ENCODE measurements at places on chromosomes 3 and 15.
A peak's percentile ranks its signal among the peaks of the same experiment; 100 is the strongest.

DNA sequence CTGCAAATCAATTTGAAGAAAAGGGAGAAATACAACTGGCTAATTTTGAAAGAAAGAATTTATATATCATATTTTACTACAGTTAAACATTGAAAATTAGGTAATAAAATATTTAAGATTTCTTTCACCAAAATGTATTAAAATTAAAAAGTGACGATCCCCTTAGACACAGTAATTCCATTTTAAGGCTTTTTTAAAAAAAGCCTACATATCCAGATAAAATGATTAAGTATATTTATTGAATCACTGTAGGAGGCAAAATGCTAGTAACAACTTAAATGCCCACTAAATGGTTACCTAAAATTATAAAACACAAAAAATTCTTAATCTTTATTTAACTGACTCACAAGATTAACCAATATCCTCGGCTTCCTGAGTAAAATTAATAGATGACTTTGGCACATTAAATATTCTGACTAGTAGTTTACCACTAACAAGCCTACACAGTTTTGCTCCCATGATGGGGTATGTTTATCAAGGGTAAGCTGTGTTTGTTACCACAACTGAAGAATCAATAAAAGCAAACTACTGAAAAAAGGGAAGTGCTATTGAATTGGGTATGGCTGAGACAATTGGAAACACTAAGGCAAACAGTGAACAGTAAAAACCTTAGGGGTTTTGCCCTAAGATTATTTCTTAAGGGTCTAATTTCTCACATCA is 28.4 kb downstream of the ANKRD28 start:
- no peak for DNase-seq

- no peak for DNase-seq
Measured at GRCh38 chr3:20047341-20047779, 7.1 kb downstream of the KAT2B start.

GRCh38 chr3:132285620-132285945 is 31.6 kb upstream of the ACP3 start:
- DNase-seq, result no peak

GRCh38 chr3:113771993-113772392 is 25.2 kb downstream of the ATP6V1A start:
- no peak for DNase-seq

DNA sequence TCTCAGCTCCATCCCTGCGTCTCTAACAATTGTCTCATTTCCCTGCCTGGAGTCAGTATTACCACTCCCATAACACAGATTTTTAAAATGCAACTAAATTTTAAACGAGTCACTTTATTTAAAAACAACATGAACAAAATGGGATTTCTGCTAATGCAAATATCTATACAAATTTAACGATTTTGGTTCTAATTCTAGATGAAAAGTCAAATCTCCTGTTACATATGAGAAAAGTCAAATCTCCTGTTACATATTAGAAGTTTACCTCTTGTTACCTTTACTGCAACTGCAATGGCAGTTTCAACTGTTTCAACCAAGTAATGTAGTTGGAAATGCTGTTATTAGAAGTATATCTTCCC is 578 bp upstream of the RPL39L start:
- DNase-seq, result no peak

DNA sequence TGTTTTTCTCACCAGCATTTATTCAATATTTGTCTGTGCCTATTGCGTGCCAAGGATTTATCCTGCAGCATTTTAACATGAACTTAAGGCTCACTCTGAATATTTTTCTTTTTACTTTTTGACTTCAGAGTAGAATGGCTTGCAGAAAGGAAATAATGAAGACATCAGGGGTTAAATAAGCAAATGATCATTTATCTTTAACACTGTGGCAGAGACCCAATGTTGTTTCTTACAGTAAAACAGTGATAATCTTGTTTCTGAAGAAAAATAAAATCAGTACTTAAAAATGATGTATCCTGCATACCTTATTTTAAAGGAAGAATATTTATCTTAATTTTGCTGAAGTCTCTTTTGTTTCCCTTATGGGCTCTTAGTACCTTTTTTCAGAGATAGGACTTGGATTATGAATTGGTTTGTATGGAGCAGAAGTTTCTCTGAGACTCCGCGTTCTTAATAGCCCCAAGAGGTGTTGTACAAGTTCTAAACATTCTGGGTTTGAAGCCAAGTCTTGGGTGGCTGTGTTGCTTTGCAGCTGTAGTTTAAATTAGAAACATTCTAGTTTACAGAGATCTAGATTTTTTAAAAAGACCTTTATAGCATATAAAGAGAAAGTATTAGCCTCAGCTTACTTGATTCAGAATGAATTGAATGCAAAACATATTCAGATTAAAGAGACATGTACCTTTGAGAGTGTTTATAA is 40.5 kb downstream of the COL6A6 start:
- DNase-seq, result no peak

DNA sequence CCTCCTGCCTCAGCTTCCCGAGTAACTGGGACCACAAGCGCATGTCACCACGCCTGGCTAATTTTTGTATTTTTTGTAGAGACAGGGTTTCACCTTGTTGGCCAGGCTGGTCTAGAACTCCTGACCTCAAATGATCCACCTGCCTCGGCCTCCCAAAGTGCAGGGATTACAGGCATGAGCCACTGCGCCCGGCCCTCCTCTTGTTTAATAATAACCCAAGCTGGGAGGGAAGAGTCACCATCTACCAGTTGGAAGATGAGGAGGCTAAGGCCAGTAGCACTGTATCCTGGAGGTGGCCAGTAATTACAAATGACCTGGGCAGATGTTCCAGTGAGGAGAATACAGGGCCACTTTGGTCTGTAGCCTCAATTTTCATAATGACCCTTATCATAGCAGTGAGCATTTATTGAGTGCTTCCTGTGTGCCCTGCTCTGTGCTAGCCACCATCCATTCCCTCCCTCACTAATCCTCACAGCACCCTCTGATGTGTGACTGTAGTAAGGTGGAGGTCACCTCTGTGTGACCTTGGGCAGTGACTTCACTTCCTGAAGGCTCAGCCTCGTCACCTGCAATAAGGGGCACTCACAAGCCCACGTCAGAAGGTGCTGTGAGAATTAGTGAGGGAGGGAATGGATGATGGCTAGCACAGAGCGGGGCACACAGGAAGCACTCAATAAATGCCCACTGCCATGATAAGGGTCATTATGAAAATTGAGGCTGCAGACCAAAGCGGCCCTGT is 64.2 kb downstream of the ABTB1 start:
- DNase-seq, result no peak

DNA sequence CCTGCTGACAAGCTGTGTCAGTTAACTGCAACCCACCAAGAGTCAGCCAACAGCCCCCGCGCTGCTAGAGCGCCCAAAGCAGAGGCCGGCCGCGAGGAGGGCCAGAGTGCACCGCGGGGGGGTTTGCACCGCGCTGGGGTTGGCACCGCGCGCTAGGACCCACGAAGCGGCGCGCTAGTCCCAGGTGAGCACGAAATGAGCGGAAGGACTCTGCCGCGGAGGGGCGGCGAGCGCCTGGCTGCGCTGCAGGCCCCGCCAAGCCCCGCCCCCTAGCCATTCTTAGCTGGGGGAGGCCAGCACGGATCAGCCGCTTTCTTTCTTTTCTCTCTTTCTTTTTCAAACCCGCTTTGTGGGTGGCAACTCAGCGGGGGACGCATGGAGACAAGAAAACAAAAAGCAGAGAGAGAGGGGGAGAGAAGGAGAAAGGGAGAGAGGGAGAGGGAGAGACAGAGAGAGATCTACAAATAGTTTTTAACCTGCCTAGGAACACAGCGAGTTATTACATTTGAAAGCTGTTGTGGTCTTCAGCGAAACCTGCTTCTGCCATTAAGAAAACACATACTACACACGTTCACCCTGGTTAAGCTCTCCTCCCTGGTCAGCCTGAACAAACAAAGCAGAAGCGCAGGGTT is 6.9 kb upstream of the FOXB1 start:
- DNase-seq, result peak; percentile 60

DNA sequence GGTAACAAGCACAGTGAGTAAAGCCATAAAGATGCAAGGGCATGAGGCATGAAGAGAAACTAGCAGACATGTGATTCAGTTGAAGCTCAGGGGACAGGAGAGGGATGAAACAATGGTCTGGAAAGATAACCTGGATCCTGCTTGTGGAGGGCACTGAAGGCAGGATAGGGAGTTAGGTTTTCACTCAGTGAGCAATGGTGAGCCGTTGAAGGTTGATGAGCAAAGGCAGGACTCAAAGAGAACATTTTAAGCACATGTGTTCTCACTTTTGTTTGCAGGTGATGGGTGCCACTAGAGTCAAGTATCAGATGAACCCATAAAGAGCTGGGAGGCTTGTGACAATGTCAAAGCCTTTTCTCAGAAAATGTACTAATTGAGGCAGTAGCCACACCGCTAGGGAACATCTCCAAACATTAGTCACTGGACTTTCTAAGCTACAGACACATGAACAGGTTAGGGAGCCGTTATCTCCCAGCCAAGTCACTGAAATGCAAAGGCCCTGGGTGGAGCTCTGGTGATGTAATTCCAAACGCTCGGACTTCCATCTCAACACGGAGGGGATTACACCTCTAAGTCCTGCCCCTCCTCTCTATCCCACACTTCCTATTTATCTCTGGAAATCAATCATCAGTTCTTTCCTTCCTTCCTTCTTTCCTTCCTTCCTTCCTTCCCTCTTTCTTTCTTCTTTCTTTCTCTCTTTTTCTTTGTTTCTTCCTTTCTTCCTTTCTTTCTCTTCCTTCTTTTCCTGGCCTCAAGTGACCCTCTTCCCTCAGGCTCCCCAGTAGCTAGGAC is 22.7 kb downstream of the KLHL6 start:
- no peak for DNase-seq

DNA sequence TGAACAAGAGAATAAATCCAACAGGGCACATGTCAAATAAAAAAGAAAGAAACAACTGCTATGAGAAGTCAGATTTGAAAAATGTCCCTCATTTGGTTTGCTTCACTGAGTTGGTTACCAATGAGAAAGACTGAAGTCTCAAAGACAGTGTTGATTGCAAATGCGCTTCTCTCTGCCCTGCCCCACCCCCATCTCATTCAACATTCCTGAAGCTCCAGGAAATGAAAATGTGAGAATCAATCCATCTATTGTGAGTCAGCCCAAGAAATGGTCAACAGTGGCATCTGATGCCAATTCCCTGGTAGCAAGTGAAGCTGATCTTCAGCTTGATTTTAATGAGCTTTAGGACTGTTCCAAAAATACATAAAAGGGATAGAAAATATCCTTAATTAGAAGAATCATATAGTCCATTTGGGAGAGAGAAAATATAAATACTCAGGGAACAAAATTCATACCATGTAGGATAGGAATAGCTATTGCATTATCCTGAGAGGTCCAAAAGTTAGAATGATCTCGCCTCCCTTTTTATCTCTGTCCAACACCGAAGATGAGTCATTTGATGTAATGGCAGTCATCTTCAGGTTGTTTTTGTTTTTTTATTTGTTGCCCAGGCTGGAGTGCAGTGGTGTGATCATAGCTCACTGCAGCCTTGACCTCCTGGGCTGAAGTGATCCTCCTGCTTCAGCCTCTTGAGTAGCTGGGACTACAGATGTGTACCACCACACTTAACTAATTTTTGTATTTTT is 200.3 kb upstream of the UMPS start:
- DNase-seq, result no peak

DNA sequence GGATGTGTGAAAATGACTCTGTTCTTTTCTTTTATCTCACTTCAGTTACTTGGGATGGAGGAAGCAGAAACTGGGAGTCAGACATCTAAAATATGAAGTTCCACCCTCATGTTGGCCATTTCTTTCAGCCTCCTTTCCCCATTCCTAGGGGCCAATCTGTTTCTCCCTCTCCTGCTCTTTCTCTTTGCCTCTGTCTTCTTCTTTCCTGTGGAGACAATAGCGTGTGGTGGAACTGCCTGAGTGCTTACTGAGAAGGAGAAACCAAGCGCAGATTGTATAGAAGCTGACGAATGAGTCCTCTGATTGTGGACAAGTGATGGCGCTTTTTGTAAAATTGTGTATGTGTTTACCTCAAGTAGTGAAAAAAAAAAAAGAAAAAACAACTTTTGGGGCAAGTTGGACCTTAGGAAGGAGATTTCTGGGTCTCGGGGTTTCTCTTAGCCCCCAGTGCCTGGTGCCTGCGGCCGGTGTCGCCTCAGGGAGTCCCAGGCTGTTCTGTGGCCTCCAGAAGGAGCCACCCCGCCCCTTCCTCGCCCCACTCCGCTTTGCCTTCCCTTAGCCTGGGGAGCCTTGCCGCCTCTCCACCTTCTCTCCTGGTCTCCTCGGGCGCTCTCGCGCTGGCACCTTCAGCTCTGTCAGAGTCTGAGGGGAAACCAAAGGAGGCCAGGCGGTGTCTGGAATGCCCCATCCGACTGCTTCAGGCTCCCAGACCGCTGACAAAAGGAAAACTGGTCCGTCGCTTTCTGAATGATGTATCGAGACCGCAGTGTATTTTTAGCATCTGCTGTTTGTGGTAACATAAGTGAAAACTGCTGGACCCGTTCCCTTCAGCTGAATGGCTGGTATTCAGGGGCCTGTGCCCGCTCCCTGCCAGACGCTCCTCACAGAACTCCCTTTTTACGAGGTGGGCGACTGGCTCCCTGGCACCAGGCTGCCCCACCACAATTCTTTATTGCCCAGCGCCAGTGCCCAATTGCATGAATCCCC is 30.1 kb downstream of the SCG5 start:
- DNase-seq, result no peak

DNA sequence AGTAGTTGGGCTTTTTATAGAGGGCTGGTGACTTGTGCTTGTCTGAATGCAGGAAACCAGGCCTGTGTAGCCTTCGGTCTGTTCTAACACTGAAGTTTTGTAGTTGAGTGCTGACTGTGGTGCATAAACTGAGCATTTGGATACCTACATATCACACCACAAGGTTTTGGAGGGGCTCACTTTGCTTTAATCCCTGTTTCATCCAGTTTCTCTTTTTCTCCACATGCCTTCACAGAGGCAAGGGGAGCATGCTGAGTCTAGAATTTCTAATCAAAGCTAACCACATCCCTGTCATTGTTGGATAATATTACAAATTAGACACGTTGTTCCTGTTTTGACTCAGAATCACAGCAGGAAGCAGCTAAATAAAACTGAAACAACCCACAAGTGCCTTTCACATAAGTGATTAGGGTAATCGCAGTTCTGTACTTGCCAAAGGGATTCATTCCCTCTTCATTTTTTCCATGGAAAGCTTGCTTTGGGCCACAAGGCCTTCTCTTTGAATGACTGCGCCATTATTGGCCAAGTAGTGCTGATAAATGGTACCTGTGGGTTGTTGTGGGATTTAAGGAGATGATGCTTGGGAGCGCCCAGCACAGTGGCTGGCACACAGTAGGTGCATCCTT is 48.9 kb downstream of the TGFBR2 start:
- peak; percentile 42 for DNase-seq

DNA sequence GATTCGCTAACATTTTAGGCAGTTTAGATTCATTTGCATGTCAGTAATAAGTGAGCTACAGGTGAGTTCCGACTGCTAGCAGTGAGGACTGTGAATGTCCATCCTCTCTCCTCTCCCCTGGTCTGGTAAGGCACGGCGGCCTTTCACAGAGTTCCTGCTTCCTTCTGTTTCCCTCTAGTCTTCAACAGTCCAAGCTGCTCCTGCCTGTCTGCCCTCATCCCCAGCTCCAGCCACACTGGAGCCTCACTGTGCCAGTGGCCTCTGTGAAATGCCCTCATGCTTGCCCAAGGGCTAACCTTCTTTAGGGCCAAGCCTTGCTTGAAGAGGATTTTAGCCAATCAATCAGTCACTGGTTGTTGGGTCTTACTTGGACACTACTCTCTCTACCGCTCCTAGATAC is 145.8 kb upstream of the BHLHE40 start:
- no peak for DNase-seq

Measured in activated naive CD4-positive, alpha-beta T cell treated with anti-CD3 and anti-CD28 coated beads, Interleukin-2, amount 50 U/mL, for 16 hours (primary cell).